ENCODE measurements at places on chromosomes 11 and 22. TPM values are rescaled to one million over a fixed set of nuclear protein-coding genes. Genes with fewer than 3 reads are reported as not detected.

- no peak for DNase-seq
These were observed 7.8 kb upstream of the DDI1 start for GRCh38 chr11:104028476-104029263.

DNA sequence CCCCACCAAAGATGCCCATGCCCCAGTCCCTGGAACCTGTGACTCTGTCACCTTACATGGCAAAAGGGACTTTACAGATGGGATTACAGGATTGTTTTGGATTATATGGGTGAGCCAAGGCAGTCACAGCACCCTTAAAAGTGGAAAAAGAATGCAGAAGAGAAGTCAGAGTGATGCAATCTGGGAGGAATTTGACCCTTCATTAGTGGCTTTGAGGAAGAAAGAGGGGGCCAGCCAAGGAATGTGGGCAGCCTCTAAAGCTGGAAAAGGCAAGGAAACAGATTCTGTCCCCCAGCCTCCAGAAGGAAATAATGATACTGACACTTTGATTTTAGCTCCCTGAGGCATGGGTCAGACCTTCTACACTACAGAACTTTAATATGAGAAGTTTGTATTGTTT lies 257.3 kb upstream of the ISX start:
- no peak for DNase-seq

DNA sequence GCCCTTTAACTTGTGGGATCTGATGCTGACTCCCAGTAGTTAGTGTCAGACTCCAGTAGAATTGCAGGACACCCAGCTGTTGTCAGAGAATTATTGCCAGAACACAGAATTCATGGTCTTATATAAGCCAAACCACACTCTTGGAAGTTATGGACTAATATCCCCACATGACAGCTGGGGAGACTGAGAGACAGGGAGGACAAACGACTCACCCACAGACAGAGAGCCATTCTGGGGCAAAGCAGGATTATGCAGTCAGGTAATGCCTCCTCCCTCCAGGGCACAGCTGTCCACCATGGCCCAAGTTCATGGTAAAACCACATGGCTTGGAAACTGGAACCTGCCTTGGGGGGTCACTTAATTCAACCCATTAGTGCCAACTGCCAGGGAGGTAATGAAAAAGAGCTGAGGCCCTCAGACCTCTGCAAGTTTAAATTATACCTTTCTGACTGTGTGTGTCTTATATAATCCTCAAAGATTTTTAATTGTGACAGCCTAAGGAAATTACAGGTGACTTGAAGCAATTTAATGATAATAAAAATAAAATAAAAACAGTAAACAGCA lies 299.5 kb downstream of the BUD13 start:
- no peak for DNase-seq

- DNase-seq = no peak
These were observed 90.4 kb upstream of the PARVA start for GRCh38 chr11:12287009-12287373.

- DNase-seq = no peak
These were observed 108.2 kb downstream of the SIK3 start for GRCh38 chr11:116990061-116990473.

GRCh38 chr11:95268391-95268790 lies 37.4 kb upstream of the SESN3 start:
- DNase-seq = no peak

GRCh38 chr11:60701469-60701818 lies 2.0 kb downstream of the MS4A8 start:
- DNase-seq = no peak

GRCh38 chr11:35276396-35277145 lies 137.6 kb downstream of the CD44 start:
- no peak for DNase-seq

GRCh38 chr11:123566852-123567251 lies 87.6 kb downstream of the SCN3B start:
- no peak for DNase-seq

DNA sequence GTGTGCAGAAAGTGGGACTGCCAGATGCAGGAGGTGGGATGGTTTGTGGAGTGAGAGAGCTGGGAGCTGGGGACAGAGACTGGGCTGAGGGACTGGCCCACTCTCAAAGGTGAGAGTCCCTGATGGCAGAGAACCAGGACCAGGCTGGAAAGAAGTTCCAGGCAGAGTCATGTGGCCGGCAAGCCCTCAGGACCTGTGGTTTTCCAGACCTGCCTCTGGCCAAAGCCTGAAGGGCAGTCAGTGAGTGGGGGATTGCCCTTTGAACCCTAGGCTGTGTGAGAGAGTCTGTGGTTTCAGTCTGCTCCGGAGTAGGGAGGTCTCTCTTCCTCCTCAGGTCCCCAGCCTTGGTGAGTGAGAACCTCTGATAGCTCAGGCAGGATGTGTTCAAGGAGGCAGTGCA lies 17.0 kb downstream of the KCNC1 start:
- DNase-seq = no peak

- peak; percentile 63 for DNase-seq
These were observed 1.9 kb downstream of the POLD4 start for GRCh38 chr11:67351275-67352005.

DNA sequence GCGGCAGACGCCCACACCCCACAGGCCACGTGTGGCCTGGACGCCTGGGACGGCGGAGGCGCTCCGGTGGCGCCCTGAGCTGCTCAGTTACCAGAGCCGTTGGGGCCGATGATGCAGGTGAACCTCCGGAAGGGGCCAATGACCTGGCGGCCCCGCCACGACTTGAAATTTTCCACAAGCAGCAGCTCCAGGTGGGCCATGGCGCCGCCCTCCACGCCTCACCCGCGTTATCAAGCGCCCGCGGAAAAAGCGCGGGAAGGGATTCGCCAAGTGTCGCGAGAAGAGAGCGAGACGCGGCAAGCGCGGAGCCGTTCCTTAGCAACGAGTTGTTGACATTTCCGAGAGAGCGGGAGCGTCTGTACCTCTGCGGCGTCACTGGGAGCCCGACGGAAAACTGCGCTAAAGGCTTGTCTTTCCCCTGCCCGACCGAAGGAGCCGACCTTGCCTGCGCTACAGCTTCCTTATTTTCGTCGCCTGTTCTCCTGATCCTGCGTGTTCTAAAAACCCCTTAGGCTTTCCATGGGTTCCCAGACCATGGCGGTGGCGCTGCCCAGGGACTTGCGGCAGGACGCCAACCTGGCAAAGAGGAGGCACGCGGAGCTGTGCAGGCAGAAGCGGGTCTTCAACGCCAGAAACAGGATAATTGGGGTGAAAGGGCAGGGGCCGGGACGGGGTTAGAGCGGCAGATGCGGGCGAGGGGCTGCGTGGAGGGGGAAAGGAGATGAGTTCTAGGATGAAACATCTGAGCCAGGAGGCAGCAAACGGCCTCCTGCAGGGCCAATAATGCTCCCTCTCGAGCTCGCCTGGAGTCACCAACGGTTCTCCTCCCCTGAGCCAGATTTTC lies at the start of the genes RIBC2 and SMC1B:
Gene RIBC2 (plus strand): TSS at position 326 of the 844 bp plus-strand sequence. CDS start 194 bp downstream, at position 520.
Gene SMC1B (minus strand): TSS at position 232 of the 844 bp plus-strand sequence. CDS start 32 bp downstream, at position 200.
- DNase-seq = peak; percentile 59

DNA sequence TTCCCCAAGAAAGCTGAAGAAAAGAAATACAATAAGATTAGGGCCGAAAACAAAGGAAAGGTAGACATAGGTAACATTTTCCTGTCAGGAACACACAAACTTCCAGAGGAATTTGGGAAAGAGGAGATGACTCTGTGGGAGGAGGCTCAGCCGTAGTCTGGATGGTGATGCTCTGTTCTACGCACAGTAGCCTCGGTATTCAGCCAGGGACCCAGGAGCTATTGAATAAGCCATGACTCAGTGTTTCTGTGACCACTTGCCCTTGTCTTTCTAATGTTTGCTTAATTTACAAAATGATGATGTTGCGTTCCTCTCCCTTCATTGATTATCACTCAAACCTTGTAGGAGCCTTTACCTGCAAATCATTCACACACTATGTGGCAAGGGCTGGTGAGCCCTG lies 745.0 kb downstream of the NTM start:
- no peak for DNase-seq

GRCh38 chr11:57476047-57476756 lies 15.9 kb downstream of the RTN4RL2 start:
- peak; percentile 43 for DNase-seq

DNA sequence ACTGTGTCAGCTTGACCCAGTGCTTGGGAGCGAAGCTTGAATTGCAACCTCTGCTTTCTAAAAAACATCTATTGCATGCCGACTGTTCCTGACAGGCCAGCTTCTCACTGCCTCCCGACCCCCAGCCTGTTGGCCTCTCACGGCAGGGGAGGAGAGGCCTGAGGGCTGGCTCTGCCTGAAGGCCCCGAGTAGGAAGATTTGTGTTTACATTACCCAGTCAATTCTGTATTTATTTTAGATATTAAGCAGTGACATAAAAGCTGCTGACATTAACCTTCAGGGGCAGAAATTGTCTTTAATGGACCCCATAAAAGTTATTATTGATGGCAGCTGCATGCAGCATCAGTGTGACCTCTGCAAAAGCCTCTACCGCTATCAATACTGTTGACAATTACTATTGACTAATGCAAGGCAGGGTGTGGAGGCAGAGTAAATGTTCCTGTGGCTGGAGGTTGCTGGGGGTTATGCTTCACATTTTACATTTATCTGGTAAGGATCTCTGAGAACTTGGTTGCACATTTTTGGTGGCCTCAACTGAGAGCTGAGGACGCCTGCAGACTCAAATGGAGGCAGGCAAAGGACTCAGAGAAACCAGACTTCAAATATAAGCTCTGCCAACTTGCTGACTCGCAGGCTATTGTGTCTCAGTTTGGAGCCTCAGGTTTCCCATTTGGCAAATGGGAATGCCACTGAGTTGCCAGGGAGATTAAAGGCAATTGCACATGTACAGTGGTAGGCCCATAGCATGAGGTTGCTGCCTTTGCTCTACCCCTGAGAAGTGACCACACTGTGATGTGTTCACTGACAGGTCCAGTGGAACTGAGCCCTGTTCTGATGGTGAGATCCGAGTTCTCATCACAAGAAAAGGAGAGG lies 380.5 kb downstream of the TENM4 start:
- DNase-seq = no peak

GRCh38 chr22:29385748-29386147 lies 2.6 kb downstream of the AP1B1 start:
- no peak for DNase-seq

DNA sequence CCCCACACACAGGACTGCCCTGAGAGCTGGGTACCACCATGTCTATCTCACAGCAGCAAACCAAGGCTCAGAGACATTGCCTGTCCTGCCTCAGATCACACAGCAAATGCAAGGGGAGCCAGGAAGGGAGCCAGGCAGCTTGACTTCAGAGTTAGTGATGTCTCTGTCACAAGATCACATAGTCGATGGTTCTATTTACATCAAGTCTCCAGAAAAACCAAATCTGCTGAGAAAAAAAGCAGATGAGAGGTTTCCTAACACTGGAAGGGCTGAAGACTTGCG lies 16.1 kb downstream of the SCUBE1 start:
- DNase-seq = no peak

GRCh38 chr11:13336246-13336878 lies 58.8 kb downstream of the BMAL1 start:
- no peak for DNase-seq

DNA sequence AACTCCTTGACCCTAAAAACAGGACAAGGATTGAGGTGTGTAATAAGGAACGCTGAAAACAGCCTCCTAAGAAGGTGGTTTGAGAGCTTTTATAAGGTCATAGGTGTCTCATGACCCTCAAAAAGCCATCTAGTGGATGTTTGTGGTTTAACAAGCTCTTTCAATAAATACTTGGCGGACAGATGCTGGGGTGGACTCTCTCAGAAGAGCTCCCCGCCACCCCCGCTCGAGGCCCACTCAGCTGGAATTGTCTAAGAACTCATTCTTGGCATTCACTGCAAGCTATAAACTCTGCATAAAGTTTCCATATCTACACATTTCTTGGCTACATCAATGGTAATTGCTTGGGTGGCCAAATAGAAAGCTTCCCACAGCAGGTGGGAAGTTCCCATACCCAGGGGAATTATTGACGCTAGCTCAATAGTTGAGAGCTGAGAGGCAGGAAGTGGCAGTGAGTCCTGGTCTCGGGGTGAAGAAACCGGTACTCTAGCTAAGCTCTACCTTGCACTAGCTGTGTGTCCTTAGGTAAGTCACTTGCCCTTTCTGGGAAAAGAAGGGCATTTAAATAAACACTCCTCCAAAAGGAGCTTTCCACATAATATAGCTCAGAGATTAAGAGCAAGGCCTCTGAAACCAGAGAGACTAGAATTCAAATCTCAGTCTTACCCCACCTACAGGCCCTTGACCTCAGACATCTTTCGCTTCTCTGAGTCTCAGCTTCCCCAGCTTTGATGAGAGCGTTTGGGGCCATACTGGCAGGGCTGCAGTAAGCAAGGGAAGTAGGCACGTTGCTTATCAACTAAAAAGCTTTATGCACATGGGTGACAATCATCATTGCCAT lies 6.4 kb downstream of the MS4A15 start:
- no peak for DNase-seq

DNA sequence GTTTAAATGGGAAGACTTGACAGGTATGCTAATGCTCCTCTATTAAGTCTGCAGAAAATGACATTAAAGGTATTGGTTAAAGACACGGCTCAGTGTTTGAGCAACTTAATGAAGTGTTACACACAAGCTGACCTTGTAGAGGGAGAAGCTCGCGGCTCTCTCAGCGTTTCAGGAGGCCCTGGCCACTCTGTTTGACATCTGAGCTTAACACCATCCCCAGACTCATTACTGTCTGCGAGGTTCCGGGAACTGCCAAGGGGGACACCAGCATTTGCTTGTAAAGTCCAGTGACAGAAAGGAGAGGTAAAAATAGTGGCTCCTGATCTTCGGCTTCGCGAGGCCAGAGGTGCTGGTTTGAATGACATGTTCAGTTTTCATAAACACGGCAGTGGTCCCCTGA lies 540.7 kb upstream of the CADM1 start:
- DNase-seq = no peak

- no peak for DNase-seq
These were observed 134.7 kb downstream of the CEP164 start for GRCh38 chr11:117462183-117462863.

CHADL gene
- not detected for total RNA-seq

OR51B4 gene
- total RNA-seq = not detected

CELSR1 gene
- 9.0 TPM for total RNA-seq

ANKK1 gene
- total RNA-seq = 0.20 TPM

TMPRSS13 gene
- 3.4 TPM for total RNA-seq

SLN gene
- not detected for total RNA-seq

Data from activated B cell treated with CpG ODN at 0.5 μM for 24 hours (primary cell).